ENCODE measurements at places on chromosomes 12 and 14.
A peak's percentile ranks its signal among the peaks of the same experiment; 100 is the strongest.

- no peak for DNase-seq
Observed at GRCh38 chr14:58078471-58078870, 73.5 kb downstream of the ARMH4 start.

- no peak for DNase-seq
Observed at GRCh38 chr12:115402443-115403180, 718.6 kb upstream of the TBX3 start.

- DNase-seq = no peak
Observed at GRCh38 chr12:58850826-58851225, 69.5 kb downstream of the LRIG3 start.

- no peak for DNase-seq
Observed at GRCh38 chr14:55276736-55277135, 5.5 kb downstream of the FBXO34 start.

GRCh38 chr12:115004470-115005146 is 320.6 kb upstream of the TBX3 start:
- no peak for DNase-seq

DNA sequence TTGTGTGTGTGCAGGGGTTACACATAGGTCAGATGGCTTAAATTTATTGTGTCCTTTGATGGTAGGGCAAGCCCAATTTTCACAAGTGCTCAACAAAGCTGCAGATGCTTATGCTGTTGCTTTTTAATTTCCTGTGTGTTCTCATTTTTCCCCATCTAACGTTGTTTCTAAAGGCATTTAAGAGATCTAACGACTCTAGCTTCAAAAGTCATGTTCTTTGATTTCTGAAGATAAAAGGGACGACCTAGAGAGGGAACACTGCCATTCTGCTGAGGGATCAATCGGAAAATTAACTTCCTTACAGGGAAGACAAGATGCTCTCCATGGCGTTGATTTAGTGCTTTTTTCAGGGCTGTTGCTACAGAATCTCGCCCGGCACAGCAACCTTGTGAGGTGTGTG is 79.0 kb upstream of the GNG2 start:
- no peak for DNase-seq

- DNase-seq = no peak
Observed at GRCh38 chr14:103504991-103505565, 17.6 kb downstream of the CKB start.

GRCh38 chr12:38847247-38847646 is 58.1 kb downstream of the CPNE8 start:
- no peak for DNase-seq

DNA sequence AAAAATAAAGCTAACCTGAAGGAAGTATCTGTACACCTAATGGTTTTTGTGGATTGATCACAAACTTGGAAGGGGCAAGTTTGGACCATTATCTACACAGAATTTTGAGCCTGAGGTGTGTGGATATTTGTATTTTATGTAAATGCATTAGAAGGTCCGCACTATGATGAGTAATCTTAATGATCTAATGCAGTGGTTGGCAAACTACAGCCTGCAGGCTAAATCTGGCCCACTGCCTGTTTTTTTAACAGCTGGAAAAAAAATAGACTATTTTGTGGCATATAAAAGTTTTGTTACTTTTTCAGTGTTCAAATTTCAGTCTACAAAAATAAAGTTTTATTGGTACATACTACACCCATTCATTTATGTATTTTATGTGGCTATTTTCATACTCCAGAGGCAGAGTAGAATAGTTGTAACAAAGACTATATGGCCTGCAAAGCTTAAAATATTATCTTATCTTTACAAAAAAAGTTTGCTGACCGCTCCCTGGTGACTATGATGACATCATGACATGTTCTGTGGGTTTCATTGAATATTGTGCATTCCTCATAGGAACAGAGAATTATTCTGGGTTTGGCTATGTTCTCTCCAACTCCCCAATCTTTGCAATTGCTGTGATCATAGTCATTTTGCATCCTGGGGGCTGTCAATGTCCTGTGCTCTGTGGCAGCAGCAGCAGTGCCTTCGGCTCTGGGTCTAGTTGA is 962.6 kb upstream of the FBXO33 start:
- DNase-seq = no peak

GRCh38 chr14:81401420-81402122 is 1.4 kb upstream of the STON2 start:
- peak; percentile 92 for DNase-seq

DNA sequence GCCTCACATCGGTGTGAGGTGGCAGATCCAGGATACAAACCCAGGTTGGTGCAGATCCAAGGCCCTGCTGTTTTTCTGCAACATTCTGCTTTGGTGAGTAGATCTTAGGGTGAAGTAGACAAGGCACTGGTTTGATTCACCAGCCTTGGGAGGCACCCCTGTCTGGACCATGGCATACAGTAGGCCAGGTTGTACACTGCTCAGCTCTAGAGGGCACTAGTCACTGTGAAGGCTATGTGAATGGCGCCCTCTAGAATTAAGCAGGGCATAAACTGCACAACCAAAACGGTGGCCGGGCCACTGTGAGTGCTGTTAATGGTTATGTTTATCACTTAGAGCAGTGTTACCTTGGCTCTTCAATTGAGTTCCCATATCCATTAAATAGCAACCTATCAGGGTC is 280.6 kb upstream of the PWP1 start:
- DNase-seq = no peak

DNA sequence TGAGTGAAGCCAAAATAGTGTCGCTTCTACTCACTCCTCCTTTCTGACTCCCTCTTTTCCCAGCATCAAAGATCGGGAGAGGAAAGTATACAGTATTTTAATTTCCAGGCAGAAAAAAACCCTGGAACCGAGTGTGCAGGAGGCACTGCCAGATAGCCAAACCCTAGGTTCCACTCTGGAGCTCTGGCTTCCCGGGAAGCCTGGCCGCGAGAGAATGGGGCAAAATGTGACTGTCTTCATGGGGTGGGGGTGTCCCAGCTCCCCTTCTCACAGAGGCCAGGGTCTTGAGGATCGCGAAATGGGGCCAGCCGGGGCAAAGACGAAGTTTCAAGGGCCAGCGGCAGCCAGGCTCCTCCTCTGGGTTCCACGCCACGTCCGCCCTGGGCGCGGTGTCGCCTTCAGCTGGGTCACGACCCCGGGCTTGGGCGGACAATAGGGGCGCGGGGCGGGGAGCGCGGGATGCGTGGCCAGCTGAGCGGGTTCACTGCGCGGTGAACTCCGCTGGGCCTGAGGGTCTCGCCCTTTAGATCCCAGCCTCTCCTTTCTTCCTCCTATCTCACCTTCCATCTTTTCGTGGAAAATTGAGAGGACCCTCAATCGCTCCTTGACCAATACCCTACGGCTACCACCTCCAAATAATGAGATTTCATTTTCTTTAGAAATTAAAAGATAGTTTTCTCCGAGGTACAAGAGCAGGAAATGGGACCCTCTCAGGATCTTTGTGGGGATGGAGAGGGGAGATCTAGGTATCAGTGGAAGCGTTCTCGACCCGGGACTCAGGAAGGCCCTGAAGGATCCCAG is 6.7 kb downstream of the HOXC4 start:
- no peak for DNase-seq

GRCh38 chr12:12983420-12984035 is 16.5 kb downstream of the HEBP1 start:
- peak; percentile 51 for DNase-seq

DNA sequence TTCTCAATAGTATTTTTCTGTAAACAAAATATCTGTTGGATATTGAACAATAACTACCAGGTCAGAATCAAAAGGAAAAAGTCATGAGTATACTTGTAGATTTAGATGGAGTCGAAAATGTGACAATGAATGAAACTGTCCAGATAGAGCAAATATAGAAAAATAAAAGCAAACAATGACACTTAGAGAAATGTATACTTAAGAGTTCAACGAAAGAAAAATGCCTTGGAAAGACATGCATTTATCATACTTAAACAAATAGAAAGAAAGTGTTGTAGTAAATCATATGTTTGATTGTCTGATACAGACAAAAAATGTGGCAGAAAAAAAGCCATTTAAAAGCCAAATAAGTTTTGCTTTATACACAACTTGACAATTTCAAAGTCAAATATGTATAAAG is 571.2 kb upstream of the MGAT4C start:
- no peak for DNase-seq

- DNase-seq = no peak
Observed at GRCh38 chr14:55458800-55459515, 18.5 kb upstream of the TBPL2 start.

- no peak for DNase-seq
Observed at GRCh38 chr14:75238756-75239455, 39.7 kb upstream of the FOS start.

DNA sequence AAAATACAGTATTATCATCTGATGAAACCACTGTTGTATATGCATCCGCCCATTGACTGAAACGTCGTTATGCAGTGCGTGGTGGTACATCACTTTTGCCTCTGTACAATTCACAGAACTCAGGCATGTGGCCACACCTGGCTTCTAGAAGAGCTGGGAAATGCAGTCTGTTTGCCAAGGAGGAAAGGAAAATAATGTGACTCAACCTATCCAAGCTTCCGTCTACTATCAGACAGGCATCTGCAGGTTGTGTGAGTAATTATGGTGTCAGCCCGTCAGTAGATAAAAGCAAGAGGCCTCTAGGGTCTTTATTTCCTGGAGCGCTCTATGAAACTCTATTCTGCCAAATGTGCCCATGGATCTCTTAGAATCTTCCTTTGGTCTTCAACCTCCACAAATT is 111.6 kb downstream of the BBS10 start:
- DNase-seq = no peak

GRCh38 chr12:54527631-54527929 is 21.8 kb upstream of the PDE1B start:
- no peak for DNase-seq

DNA sequence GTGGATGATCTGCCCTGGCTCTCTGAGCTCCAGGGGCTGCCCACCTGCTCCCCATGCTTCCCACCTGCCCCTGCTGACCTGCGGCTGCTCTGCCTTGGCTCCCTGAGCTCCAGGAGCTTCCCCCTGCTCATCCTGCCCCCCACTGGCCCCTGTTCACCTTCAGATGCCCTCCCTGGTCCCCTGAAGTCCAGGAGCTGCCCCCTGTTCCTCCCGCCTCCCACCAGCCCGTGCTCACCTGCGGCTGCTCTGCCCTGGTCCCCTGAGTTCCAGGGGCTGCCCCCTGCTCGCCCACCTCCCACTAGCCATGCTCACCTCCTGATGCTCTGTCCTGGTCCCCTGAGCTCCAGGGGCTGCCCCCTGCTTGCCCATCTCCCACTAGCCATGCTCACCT is 219.7 kb downstream of the TMEM121 start:
- no peak for DNase-seq

GRCh38 chr12:56151672-56152131 is 685 bp upstream of the MYL6B start:
- no peak for DNase-seq

GRCh38 chr14:100673085-100673806 is 53.4 kb upstream of the DLK1 start:
- DNase-seq = no peak

All from fibroblast of the conjunctiva (primary cell).